ENCODE measurements at places on chromosomes 3 and 15.

GRCh38 chr3:157475921-157476414, 27.2 kb downstream of the VEPH1 start:
- no peak for DNase-seq

GRCh38 chr3:73072634-73073033, 11.2 kb downstream of the EBLN2 start:
- DNase-seq = no peak

- no peak for DNase-seq
Measured at GRCh38 chr15:73568564-73569280, 64.5 kb downstream of the NPTN start.

DNA sequence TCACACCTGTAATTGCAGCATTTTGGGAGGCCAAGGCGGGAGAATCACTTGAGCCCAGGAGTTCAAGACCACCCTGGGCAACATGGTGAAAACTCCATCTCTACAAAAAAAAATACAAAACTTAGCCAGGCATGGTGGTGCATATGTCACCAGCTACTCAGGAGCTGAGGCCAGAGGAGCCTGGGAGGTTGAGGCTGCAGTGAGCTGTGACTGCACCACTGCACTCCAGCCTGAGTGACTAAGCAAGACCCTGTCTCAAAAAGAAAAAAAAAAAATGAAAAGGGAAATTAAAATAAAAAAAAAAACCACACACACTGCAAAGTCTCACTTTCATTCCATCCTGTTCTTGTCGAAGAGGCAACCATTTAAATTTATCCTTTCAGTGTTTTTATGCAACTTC, 100.8 kb upstream of the PIAS1 start:
- DNase-seq = no peak

GRCh38 chr15:41798607-41799487, 24.6 kb downstream of the MAPKBP1 start:
- DNase-seq = no peak

DNA sequence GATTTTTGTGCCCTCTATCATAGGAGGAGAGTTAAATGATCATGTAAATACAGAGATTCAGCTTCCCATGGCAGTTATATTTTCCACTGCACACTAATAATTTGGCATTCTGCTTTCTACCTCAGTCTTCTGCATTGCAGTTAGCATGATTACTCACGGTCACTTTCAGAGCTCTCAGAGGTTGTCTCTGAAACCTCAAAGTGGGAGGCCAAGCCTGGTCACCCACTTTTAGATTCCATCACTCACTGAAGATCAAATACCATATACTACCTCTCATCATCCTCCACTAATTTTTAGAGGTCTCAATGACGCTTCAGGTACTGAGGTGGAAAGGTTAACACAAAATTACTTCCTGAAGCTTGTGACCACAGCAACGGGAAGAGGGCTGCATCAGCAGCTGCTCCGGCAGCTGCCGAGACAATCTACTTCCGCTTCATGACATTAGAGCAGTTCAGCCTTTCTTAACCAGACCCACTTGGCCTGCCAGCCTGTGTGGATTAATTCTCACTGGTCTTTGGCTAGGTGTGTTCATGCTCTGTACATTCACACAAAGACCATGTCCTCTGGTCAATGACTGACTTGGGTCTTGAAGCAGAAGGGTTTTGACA, 416.4 kb upstream of the PDZRN3 start:
- no peak for DNase-seq

DNA sequence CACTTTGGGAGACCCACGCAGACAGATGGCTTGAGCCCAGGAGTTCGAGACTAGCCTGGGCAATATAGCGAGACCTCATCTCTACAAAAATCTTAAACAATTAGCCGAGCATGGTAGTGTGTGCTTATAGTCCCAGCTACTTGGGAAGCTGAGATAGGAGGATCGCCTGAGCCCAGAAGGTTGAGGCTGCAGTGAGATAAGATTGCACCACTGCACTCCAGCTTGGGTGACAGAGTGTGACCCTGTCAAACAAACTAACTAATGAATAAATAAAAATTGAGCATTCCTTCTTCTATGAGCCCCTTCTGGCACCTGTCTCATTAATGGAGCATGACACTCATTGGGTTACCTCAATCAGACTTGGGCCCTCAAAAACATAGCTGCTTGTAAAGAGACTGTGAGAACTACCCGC, 7.5 kb downstream of the ZDHHC3 start:
- no peak for DNase-seq

DNA sequence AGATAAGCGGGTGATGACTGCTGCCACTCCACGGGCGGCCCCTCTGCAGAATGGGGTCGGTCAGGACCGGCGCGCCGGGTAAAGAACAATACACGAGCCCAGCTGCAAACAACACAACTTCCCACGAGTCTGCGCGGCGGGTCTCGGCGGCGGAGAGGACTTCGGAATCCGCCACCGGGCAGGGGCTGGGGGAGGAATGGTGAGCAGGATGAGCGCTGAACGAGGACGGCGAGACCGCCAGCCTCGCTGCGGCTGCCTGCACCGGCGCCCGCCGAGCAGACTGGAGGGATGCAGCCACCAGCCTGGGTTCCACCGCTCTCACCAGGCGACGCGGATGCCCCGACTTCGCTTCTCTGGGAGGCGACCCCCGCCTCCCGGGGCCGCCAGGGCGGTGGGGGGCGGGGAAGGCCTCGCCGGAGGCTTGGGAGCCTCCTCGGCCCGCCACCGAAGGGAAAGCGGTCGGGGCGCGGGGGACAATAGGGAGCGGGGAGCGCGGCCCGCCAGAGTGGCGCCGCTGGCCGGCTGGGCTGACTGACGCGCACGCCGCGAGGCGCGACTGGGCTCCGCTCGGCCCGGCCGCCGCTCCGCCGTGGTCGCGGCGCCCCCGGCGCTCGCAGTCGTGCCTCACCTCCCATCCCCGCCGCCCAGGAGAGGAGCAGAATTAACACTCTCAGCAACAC, 515 bp downstream of the ADAM10 start:
- DNase-seq = peak; percentile 54

- no peak for DNase-seq
Measured at GRCh38 chr3:131807822-131808221, 227.0 kb downstream of the CPNE4 start.

DNA sequence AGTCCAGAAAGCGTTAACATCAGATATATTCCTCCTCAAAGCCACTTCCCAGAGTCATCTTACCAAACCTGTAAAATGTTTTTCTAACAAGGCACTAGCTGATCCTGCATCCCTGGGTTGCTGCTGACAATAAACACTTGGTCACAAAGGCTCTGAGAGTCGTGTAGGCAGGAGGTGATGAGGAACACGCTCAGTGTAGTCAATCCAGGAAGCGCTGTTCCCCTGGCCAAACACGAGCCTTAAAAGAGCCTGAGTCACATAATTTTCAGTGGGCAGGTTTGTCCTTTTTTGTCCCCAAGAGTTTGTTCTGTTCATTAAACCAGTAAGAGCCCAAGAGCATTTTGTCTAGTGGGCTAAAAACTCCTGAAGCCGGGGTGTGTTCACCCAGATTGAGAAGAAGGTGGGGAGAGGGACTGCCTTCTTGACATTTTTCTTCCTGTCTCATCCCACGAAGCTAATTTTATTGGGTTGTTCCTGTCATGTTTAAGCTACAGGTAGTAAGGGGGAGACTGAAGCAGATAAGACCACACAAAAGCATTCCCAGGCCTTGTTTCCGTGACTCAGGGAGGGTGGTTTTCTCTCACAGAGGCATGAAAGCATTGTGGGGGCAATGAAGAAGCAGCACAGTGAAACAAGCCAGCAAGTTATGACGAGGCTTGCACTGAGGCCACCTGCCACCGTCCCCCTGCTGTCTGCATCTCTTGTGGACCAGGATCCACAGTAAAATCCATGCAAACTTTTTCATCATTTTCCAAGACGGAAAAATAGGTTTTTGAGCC, 73.7 kb downstream of the FOXB1 start:
- DNase-seq = no peak

GRCh38 chr15:99753066-99753465, 19.8 kb upstream of the LYSMD4 start:
- no peak for DNase-seq

DNA sequence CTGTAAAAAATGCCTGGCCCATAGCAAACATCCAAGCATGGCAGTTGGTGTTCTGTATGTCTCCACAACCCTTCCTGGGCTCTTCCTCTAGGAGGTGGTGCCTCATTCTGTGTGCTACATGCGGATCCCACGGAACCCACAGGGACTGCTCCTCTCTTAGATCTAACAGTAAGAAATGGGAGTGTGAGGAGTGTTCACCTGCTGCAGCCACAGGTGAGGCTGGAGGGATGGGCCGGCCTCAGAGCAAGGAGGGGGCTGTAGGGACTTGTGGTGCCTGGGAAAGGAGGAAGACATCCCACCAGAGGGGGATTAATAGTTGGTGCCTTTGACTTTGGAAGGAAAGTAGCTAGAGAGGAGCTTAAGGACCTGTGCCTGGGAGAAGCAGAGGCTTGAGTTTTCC, 22.2 kb downstream of the SEMA3G start:
- no peak for DNase-seq

DNA sequence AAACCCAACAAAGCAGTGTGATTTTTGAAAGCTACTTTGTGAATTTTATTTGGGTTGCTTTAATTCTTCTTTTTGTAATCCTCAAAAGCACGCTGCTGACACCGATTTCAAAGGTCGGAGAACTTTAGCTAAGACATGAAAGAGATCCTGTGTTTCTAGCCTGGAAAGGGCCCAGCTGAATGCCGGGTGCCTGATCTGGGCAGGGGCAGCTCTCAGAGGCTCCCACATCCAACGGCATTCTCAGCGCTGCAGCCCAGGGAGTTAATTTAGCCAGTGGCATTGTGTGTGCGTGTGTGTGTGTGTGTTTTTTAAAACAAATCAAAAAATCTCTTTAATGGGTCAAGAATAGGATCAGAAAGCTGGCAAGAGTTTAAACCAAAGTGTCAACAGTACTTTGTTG, 6.6 kb downstream of the RBP1 start:
- DNase-seq = no peak

DNA sequence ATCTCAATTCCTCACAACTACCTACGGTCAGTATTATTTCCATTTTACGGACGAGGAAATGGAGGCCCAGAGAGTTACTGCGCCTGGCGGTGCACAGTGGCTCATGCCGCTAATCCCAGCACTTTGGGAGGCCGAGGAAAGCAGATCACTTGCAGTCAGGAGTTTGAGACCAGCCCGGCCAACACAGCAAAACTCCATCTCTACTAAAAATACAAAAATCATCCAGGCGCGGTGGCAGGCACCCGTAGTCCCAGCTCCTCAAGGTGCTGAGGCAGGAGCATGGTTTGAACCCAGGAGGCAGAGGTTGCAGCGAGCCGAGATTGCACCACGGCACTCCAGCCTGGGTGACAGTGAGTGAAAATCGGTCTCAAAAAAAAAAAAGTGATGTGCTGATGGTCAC, 187.3 kb downstream of the XXYLT1 start:
- DNase-seq = no peak

DNA sequence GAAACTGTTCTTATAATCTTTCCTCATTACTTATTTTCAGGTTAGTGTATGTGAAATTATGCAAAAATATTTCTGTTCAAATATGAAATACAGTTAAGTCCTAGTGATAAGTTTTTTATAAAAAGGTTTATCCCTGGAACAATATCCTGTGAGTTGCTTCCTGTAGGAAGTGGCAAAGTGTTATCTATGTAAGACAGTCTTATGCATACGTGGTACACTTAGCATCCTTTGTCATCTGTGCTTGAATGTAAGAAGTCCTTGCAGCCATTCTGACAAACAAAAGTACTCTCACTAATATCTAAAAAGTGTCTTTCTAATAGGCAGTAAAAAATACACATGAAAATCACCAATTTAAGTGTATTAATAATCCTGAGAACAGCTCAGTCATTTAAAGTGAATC, 372.5 kb upstream of the BCHE start:
- DNase-seq = no peak

DNA sequence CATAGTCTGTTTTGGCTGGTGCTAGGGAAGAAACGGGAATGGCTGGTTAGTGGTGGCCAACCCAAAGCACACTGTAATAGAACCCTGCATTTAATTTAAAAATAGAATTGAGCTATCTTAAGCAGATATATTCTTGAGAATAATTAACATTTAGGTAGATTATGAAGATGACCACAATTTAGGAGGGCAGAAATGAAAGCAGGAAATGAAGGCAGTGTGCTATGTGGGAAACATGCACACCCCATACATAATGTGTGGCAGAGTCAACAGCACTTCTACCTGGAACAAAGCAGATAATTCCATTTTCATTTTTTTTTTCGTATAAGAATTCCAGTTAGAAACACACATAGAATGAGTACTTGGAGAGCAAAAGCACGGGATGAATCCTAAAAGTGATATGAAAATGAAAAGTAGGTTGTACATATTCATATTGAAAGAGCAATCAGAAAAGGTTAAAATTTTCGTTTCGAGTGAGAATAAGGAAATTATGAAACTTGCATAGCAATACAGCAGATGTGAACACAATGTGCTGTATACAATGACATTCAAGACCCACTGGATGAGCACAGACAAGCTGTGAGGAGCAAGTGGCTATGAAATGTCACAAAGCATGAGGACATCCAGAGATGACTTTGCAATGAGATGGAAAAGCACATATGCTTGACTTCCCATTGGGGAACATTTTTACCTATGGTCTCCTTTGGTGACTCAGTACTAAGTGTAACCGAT, 102.6 kb downstream of the TFG start:
- no peak for DNase-seq

GRCh38 chr3:27194861-27195483, 174.2 kb downstream of the NEK10 start:
- DNase-seq = no peak

DNA sequence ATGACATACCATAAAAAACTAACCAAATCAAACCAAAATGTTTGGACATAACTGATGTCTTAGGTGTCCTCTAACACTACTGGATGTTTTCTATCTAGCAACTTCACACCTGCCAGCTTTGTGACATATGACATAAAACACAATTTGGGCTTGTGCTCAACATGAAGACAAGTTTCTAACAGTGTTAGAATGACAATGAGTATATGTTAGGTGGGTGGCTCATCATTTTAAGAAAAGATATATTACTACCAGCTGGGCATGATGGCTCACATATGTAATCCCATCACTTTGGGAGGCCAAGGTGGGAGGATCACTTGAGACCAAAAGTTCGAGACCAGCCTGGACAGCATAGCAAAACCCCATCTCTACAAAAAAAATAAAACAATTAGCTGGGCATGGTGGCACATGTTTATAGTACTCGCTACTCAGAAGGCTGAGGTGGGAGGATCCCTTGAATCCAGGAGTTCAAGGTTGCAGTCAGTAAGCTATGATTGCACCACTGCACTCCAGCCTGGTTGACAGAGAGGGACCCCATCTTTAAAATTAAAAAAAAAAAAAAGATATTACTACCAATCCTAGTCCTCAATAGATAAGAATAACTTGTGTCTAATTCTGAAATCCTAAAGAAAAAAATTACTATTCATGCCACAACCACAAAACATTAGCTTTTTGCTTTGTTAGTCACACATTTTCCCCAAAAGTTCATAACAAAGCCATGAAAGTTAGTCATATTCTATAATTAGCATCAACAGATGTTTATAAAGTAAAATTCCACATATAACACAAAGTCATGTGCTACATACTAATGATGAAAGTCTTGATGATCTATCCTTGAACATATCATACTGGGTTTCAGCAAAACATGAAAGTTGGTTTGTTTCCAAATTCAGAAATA, 59.9 kb downstream of the LRRFIP2 start:
- DNase-seq = no peak

All from neural crest cell (in vitro differentiated cells).